Stimulated activated CD8-positive, alpha-beta memory T cell treated with anti-CD3 and anti-CD28 coated beads, Interleukin-4, amount 100 ng/mL, for 24 hours (primary cell): ENCODE measurements at places on chromosomes 3 and 15.

GRCh38 chr15:76996076-76996525 lies 1.2 kb downstream of the PSTPIP1 start:
- no peak for DNase-seq

DNA sequence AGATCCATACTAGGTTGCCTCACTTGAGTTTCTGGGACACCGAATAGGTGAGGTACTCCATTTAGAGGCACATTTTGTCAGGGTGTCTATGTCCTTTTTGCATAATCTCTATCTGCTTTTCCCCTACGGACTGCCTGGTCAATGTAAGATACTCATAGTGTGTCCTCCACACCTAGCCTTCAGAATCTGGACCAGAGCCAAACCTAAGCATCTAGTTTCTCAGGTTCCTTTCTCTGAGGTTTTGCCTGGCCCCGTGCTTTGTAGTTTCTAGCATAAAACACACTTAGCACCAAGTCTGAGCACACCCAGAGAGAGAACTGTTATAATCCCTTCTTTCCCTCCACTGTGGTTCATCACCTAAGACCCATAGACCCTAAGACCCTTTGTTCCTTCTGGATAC lies 105.9 kb upstream of the MLF1 start:
- DNase-seq: no peak

- no peak for DNase-seq
Observed at GRCh38 chr3:130644628-130645253, 101.9 kb downstream of the PIK3R4 start.

DNA sequence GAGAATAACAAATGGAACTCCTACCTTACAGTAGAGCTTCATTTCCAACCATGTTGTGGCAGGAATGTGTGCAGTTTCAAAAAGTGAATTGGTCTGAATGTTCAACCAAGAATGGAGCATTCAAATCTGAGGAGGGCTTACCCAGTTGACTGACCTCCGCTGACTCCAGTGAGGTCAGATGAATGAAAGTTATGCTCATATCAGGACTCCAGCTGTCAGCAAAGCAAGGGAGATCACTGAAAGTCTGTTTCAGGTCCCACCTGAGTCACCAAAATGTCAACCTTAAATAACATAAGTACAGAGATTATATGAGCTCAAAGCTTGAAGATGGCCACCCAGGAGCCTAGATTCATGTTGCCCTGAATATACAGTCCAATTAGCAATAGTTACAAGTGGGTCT lies 473.5 kb downstream of the RBMS3 start:
- no peak for DNase-seq

GRCh38 chr3:46946856-46947545 lies 29.5 kb downstream of the CCDC12 start:
- peak; percentile 52 for DNase-seq
